ENCODE measurements at places on chromosomes 16 and 17.

DNA sequence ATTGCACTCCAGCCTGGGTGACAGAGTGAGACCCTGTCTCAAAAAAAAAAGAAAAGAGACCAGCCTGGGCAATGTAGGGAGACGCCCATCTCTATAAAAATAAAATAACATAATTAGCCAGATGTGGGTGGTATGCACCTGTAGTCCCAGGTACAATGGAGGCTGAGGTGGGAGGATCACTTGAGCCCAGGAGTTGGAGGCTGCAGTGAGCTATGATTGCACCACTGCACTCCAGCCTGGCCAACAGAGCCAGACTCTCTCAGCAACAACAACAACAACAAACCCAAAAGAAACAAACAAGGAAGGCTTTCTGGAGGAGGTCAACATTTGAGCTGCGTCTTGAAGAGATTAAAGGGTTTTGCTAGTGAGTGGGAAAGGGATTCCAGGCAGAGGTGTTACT lies 8.3 kb downstream of the EEF2K start:
- no peak for DNase-seq

- no peak for DNase-seq
Observed at GRCh38 chr17:66687570-66688284, 147.2 kb upstream of the CACNG5 start.

DNA sequence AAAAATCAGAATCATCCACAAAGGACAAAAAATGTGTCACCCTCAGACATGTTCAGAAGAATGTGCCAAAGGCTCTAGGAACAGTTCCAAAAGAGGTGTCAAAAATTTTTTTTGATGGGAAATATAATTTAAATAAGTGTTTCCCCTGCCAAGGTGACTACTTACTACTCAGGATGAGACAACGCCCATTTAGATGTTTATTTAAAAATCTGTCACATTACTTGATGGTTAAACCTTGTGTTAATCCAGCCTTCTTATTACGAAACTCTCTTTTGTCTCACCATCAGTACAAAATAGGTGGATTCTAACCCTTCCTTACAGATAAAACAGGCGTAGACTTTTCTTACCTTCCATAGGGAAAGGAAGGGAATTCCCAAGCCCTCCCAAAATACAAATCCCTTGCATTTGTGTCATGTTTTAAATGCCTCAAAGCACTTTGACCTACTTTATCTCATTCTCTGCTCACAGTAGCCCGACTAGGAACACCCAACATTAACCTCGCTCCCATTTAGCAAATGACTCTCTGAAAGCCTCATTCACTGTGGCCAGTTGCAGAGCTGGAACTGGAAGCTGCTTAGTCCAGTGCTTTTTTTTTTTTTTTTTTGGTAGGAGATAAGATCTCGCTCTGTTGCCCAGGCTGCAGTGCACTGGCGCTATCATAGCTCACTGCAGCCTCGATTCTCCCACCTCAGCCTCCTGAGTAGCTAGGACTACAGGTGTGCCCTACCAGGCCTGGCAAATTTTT lies 5.8 kb upstream of the GNA13 start:
- DNase-seq = no peak

- no peak for DNase-seq
Observed at GRCh38 chr17:32993977-32994376, 2.3 kb downstream of the SPACA3 start.

- DNase-seq = no peak
Observed at GRCh38 chr16:2317231-2318020, 23.1 kb downstream of the ABCA3 start.

Measured in activated naive CD4-positive, alpha-beta T cell treated with anti-CD3 and anti-CD28 coated beads, Interleukin-2, amount 50 U/mL, for 72 hours (primary cell).